Foreskin keratinocyte (primary cell): ENCODE measurements at places on chromosomes 5 and 9.

GRCh38 chr5:171743436-171744076 is 42.1 kb upstream of the SMIM23 start:
- DNase-seq = no peak

GRCh38 chr9:125784286-125785049 is 37.3 kb downstream of the PBX3 start:
- DNase-seq = no peak

DNA sequence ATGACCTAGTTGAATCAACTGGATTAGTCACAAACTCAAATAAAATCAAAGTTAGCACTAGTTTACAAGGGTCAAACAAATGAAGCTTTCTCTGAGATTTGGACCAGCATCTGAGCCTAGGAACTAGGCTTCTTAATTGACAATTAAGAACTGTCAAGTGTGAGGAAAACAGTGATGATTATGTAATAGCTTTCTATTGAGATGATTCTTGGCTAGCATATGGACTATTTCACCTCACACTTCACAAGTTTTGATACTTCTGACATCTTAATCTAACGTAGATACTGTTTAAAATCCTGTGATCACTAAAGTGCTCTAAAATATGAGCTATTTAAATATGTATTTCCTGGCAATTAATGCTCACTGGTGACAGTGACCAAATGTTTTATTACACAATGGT is 542.9 kb downstream of the EFNA5 start:
- DNase-seq = no peak

DNA sequence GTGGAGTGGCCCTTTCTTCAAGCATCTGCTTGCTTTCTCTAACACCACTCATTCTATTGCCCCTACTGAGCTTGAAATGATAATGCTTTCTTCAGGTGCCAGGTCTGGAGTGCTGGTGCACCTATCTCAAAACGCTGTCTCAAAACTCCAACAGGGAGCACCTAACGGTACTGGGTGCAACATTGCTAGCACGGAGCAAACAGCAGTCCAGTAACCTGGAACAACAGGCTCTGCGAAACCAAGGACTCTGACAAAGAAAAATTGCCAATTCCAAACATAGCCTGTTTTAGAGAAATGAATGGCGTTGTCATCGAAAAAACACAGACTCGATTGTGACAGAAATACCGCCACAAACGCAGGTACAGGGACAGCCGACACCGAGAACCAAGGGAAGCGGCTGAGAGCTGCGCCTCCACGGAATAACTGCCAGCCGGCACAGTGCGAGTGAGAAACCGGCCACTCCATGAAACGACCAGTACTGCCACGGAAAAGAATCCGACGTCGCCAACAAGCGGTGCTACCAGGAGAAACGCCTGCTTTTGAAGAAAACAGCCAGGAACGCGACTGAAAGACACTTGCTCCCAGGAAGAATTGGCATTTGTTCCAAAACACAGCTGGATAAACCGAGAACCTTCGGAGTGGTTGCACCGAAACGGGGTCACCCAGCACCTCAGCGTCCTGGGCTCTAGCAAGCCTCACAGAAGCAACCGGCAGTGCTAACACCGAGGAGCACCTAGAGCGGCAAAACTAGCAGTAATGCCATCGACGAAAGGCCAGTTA is 3.1 kb downstream of the ANXA2R start:
- DNase-seq = no peak

GRCh38 chr9:132877824-132878694 is at the start of gene AK8:
AK8 (minus strand) TSS chr9:132878284; CDS start chr9:132878255, 29 bp downstream.
- DNase-seq = no peak

DNA sequence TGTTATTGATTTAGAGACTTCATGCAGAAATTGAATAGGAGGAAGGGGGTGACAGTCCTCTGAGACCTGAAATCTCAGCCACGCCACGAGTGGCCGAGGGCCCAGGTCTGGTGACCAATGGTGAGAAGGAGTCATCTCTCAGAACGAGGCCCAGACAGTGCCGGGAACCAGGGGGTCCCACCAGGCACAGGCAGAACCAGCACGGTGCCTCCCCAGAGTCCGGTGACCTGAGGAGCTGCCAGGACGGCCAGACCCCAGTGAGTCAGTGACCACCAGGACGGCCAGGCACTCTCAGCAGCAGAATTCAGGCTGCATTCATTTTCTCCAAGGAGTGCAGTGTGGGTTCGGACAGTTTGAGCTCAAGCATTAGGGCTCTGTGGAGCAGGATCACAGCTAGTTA is 43.8 kb upstream of the NKD2 start:
- DNase-seq = no peak

DNA sequence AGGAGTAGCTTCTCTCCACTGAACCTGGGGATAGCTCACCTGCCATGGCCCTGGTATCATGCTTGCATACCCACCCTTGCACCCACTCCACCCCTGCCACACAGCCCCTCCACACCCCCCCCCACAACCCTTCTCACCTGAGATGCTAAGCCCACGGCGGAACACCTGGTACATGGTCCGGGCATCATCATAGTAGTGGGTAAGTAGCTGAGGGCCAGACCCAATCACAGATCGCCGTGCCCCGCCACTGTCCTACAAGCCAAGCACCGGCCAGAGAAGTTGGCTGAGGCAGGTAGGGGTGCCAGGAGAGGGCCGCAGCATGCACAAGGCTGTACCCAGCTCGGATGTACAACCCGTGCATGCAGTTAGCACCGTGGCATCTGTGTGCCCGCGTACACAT is 20.7 kb downstream of the ACSL6 start:
- DNase-seq = no peak

- no peak for DNase-seq
Observed at GRCh38 chr5:155906046-155906445, 420.9 kb upstream of the SGCD start.

DNA sequence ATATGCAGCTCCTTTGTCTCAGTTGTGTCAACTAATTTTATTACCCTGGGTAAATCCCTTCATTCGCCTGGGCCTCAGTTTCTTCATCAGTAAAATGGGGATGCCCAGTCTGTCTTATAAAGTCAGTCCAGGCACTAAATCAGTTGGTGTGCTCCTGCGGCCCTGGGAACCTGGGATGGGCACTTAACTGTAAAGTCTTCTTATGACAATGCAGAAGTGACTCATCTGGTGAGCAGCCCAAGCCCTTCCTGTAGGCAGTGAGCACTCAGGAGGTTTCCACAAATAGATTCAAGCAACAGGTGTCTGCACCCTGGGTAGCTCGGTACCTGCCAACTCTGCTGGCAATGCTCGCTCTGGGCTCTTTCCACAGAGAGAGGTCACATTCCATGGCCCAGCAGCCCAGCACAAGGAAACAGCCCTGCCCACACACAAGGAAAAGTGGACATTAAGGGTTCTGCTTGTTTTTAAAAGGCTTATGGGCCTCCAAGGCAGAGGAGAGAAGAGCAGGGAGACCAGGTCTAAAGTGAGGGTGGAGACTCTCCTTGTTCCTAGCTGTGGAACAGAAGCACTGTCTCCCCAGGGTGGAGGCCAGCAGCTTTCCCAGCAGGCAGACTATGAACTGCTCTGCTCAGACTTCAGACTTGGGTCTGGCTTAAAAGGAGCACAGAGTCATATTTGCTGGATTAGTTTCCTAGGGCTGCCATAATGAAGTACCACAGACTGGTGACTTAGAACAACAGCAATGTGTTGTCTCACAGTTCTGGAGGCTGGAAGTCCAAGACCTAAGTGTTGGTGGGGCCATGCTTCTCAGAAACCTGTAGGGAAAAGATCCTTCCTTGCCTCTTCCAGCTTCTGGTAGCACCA is 89.7 kb upstream of the ADRA1B start:
- DNase-seq = no peak

DNA sequence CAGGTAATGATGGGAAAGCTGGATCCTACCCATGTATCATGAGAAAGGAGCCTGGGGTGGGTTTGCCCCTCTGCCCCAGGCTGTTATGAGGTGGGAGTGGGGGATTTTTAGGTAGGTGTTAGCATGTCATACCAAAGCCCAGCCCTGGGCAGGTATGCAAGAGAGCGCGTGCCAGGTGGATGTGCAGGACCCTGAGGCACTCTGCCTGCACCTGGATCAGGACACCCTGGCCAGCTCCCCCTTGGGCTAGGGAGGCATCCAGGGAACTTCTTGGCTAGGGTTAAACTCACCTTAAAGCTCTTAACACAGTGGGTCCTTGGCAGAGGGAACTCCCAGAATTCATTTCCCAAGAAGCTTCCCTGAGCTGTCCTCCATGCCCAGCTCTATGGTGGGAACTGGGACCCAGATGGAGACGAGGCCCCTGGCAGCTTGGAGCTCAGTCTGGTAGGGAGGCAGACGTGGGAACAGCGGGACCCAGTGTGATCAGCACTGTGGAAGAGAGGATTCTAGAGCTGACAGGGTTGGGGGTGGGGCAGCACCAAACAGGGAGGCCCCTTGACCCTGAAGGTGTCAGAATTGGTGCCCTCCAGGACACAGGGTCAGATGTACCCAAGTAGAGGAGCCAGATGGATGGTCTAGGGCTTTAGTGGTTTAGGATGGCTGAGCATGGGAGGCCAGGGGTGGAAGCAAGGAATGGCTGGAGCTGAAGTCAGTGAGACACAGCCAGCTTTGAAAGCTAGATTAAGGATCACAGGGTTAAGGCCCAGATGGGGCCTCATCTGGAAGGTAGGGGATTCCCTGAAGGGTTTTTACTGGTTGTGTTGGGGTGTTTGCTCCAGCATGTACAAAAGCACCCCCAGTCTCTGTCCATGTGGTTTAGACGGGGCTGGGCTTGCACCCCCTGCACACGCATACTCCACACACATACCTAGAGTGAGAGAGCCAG is 2.2 kb upstream of the PRR7 start:
- peak; percentile 42 for DNase-seq

GRCh38 chr5:173515526-173515925 is 100.9 kb downstream of the BOD1 start:
- no peak for DNase-seq
